Epithelial cell of proximal tubule (primary cell): ENCODE measurements at places on chromosomes 1 and 21.

DNA sequence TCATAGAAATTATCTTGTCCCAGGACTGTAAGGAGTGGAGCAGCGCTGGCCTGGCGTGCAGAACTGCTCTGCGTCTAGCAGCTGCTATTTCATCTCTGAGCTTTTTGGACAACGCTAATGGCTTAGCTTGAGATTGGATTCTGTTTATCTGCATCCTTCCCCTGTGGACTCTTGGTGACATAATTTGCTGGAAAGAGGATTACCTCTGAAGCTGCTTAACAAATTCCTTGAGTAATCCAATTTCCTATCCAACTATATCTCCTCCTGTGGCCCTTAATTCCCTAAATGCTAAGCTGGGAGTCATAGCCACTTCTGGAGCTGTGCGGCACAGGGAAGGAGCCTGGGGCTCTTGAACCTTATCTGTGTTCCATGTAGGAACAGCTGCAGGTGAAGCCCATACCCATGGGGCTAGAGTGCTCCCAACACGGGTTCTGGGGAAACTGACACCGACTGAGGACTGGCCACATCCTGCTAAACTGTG is 43.2 kb downstream of the IL6R start:
- DNase-seq, result no peak

DNA sequence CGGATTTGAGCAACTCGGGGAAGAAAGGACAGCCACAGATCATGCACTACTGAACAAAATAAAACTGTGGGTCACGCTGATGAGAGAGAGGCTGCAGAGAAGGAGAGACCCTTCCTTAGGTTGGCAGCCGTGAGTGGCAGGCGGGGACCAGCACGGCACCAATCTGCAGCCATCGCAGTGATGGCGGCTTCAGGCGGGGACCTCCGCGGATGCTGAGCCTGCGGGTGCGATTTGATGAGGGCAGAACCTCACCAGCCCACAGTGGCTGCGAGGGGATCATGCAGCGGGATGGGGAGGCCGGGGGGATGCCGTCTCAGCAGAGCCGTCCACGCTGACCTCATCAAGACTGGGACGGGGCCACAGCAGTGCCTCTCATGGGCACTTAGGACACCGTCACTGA is 11.8 kb downstream of the ITGB2 start:
- no peak for DNase-seq

- no peak for DNase-seq
Measured at GRCh38 chr1:96878640-96879039, 157.1 kb downstream of the PTBP2 start.

- DNase-seq, result no peak
Measured at GRCh38 chr1:42210421-42211133, 46.0 kb upstream of the GUCA2A start.

- DNase-seq, result no peak
Measured at GRCh38 chr1:246107516-246108277, 399.4 kb downstream of the SMYD3 start.

GRCh38 chr1:229003233-229004031 is 267.5 kb upstream of the RAB4A start:
- DNase-seq, result no peak

DNA sequence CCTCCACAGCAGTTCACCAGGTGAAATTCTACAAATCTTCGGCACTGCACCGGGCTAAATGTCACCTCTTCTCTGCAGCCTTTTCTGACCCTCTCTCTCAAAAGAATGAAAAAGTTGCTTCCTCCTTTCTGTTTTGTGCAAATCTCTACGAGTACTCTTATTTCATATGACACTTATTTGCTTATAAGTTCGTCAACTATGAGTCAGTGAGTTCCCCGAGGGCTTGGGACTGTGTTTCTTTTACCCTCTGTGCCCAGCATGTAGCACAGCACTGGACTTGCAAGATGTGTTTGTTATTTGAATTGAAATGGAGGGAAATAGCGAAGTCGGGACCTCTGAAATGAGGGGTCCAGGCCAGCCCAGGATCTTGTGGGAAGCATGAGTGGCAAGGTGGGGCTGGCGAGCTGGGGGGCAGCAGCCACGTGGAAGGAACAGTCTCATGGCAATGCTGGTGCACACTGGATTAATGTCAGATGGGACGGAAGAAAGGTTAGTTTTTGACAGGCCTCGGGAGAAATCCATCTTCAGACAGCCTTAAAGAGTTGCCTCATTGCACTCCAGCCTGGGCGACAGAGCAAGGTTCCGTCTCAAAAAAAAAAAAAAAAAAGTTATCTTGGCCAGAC is 6.2 kb downstream of the SLC6A9 start:
- no peak for DNase-seq

- no peak for DNase-seq
Measured at GRCh38 chr1:10832703-10833102, 36.3 kb upstream of the CASZ1 start.

DNA sequence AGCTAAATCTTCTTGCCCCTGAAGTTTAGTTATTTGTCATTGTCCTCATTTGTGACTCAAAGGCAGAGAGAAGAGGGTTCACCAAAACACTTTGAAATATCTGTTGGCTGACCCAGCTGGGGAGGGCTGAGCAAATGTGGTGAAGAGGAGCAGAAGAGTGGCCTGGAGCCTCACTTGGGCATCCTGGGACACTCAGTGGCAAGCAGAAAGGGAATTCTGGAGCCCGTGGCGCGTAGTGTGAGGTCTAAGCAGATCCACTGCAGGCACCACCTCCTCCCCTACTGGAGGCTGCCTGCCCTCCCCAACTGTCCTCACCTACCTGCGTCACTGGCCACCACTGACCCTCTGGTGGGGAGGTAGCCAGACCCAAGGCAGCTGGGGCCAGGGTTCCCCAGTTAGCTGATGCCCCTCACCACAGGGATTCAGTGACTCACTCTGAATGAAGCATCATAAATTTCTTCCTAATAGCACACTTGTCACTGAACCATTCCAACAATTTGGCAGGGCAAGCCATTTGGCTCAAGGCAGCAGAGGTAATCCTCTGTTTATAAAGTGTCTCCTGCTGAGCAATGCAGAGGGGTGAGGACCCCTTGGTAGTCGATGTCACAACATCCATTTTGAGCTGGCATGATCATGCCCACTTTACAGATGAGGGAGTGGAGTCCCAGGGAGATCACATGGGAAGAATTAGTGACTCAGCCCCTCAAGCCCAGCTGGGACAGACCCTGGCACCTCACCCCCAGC is 80.3 kb downstream of the NENF start:
- no peak for DNase-seq

DNA sequence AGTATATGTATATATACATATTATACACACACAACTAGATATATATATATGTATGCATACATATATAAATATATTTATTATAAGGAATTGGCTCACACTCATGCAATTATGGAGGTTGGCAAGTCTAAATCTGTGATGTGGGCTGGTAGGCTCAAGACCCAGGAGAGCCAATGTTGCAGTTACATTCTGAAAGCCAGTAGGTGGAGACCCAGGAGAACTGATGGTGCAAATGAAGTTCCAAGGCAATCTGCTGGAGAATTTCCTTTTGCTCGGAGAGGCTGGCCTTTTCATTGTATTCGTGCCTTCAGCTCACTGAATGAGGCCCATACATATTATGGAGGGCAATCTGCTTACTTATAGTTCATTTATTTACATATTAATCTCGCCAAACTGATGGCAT is 9.4 kb downstream of the IVL start:
- no peak for DNase-seq

- no peak for DNase-seq
Measured at GRCh38 chr1:89598450-89599331, 34.2 kb upstream of the LRRC8C start.

DNA sequence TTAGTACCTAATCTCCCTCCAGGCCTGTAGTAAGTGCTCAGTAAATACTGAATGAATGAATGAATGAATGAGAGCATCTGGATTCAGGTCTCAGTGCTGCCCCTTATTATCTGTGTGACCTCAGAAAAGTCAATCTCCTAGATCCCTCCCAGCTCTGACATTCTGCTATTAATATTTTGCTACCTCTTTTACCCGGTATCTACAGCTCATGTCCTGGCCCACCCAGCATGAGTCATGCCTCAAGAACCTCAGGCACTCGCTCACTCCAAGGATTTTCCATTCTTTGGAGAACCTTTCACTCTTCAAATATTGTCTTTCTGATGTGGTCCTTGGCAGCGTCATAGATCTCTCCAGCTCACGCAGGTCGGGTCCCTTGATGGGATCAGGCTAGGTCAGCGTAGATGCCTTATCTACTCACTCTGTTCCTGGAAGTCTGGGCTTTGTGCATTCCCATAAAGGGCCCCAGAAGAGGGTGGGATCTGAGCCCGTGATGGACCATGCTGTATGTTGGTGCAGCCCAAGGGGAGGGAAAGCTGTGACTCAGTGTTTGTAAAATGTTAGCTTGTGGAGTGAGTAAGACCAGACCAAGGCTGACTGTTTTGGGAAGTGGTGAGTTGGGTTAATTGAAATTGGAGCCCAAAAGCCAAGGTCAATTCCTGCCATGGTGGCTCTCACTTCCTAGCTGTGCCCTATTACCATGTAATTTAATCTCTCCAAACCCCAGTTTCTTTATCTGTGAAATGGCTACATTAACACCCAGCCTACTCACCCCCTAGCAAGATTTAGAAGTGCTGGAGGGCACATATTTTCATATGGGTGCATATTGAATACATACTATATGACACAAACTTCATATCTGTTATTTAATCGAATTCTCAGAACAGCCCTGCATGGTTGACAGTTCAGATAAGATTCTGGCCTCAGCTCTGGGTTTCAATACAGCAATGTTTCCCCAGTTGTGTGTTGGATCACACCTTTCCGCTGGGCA is 214.1 kb upstream of the USP24 start:
- DNase-seq, result peak; percentile 92

DNA sequence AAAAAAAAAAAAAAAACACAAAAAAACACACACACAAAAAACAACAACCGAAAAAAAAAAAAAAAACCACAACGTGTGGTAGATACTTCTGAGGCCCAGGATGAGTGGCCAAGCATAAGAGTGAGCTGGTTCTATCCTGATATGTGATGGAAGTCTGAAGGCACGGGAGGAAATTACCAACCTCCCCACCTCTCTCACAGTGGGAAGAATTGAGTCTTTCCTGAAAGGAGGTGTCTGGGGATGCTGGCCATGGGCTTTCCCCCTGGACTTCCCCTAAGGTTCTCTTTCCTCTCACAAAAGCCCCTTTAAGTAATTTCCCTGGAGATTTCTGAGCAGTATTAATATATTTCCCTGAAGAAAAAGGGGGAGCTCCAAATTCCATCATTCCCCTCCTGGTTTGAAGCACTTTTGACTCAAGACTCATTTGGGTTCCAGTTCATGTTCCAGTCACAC is 5.2 kb downstream of the TMCC2 start:
- no peak for DNase-seq

- DNase-seq, result no peak
Measured at GRCh38 chr1:54863267-54863665, 23.7 kb downstream of the DHCR24 start.

DNA sequence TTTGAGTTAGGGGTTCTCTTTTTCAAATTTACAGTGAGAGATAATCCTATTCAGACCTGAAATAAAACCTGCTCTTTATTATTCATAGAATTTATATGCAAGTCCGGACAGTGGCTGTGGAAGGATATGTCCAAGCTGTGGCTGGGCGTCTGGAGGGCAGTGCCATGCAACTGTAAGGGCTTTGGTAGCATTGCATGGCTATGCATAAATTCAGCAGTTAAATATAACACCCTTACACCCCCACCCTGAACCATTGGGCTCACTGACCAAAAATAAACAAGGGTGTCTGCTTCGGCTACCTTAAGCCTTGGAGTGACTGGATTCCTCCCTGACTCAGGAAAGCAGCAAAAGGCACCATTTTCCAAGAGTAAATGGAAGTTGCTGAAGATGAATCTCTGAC is 5.4 kb downstream of the CHTOP start:
- DNase-seq, result no peak

DNA sequence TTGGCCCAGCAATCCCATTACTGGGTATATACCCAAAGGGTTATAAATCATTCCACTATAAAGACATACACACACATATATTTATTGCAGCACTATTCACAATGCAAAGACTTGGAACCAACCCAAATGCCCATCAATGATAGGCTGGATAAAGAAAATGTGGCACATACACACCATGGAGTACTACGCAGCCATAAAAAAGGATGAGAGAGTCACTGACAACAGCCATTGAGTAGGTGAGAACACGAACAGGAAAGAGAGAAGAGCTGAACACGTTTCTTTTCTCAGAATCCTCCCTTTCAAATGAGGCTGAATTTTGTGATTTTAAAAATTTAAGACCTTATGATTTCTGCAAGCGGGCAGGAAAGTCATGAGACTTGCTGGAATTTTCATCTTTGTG is 10.1 kb upstream of the RABGAP1L start:
- DNase-seq, result no peak

GRCh38 chr1:16208270-16208987 is 4.0 kb downstream of the ARHGEF19 start:
- no peak for DNase-seq

- no peak for DNase-seq
Measured at GRCh38 chr1:235100194-235100772, 28.4 kb downstream of the TOMM20 start.

DNA sequence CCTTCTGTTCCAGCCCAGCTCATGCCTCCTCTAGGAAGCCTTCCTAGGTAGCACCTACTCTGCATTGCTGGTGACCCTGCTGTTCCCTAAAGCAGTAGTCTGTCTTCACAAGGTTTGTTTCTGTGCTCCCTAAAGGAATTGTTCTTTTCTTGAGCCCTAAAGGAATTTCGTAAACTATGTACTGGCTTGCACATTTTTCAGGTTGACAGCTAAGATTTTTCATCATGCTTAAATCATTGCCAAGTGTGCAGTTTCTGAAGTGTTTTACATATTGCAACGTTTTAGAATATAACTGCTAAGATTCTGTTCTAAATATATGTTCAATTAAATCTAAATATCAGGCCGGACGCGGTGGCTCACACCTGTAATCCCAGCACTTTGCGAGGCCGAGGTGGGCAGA is 13.1 kb downstream of the S100A16 start:
- no peak for DNase-seq

GRCh38 chr1:226625326-226625725 is 76.8 kb downstream of the STUM start:
- DNase-seq, result no peak

- DNase-seq, result no peak
Measured at GRCh38 chr1:210686841-210687240, 358.1 kb downstream of the HHAT start.
